ENCODE measurements at places on chromosomes 13 and 19.

DNA sequence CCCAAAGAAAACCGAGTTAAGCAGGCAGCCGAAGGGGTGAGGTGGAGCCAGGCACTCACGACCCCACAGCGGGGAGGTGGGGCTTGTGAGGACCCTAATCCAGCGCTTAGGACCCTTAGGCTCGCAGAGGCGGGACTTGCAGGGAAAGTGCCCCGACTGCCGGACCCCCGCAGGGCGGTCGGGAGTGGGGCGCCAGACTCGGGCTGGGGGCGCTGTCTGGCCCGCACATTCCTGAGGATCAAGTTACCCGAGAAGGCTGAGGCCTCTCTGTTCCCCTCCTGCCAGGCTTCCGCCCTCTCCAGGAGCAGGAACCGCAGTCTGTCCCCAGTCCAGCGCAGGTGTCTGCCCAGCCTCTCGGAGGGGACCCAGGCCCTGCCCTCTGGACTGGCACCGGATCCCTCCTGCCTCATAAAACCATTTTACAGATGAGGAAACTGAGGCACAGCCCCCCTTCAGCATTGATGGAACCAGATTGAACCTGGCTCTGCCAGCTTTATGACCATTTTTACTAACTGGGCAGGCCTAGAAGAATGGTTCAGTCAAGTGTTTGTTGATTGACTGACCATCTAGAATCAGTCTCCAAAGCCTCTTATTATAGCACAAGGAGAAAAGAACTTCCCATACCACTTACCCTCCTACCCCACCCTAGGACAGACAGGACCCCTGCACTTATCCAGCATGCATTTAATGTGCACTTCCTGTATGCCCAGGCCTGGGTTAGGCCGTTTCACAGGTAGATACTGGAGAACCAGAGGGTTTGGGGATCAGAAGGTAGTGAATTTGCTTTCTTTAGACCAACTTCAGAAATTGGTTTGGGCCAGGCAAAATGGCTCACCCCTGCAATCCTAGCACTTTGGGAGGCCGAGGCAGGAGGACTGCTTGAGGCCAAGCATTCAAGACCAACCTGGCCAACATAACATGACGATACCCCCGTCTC is 6.7 kb upstream of the JUND start:
- DNase-seq: no peak

DNA sequence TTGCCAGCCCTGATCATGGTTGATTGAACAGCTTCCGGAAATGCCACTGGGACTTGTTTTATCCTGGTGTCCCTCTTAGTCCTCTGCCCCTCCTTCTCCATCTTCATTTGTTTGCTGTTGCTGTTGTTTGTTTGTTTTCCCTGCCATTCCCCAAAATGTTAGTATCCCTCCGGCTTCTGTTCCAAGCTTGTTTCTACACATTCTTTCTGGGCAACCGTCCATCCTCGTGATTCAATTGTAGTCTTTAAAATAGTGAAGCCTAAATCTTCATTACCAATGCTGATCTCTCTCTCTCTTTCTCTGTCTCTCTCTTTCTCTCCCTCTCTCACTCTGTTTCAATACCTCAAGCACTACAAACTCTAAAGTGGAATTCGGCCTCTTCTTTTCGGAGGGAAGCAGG is 649.3 kb upstream of the ARGLU1 start:
- DNase-seq: no peak

- DNase-seq: no peak
These were observed 11.6 kb downstream of the NFILZ start for GRCh38 chr19:8641908-8642547.

DNA sequence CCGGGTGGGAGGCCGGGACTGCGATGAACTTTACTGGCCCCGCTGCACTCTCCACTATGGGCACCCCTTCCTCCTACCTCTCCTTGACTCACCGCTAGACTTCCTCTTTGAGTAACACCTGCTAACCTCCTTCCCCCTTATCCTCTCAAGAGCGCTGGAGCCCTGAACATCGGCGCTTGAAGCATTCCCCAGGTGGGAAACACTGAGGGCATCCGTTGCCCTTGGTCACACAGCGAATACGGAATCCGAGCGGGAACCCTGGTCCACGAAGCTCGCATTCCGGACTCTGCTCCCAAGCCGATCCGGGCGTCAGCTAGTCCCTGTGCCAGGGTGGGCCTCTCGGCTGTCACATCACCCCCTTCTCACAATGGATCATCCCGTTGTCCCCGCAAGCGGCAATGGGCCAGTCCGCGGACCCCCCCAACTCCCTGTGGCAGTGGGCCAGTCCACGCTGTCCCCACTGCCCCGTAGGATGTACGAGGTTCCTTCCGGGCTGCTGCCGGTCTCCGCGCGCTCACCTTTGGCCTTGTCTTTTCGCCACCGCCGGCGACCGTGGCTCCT is 4.2 kb downstream of the LIPE start:
- DNase-seq: peak; percentile 78

DNA sequence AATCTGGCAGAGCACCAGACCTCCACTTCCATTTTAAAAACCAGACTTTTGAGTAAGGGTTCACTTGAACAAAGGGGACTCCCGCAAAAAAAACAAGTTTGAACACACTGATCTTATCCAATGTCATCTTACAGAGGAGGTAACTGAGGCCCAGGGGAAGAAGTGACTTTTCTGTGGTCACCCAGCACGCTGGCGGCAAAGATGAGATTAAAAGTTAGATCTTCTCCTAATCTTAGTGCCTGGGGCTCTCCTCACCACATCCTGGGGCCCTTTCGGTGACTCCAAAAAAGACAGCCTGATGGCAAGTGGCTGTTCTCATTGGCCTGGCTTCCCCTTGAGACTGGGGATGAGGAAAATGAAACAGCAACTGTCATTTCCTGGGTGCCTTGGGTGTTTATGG is 101.8 kb upstream of the ZNF98 start:
- no peak for DNase-seq

DNA sequence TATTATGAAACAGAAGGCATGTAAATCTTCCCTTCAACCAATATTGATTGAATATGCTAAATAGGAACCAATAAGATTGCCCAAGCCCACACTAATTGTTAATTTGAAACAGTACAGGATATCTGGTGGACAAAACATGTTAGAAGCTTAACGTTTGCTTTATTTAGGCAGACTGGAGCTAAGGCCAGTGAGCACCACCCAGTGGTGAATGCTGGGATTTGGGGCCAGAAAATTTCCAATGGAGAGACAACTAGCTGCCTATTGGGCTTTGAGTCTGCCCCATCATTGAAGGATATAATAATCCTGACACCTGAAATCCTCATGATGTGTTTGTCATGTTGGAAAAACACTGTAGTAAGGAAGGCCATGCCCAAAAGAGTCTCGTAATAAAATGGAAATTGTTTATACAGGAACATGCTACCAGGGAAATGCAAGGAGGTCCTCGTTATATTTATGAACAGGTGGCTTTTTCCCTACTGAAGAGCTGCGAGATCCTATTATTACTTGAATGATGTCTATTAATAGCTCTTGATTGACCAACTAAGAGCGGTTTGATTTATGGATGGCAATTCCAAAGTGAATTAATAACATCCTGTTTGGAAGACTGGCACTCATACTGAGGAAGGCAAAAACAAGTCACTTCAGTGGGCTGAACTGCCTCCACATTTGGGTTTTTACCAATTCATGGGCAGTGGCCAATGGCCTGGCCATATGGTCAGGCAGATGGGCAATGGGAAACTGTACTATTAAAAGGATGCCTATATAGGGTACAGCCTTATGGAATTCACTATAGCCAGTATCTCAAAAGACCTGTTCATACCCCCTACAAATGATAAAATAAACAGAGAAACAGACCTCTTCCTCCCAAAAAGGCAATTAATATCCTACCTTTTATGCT is 8.7 kb downstream of the SIGLECL1 start:
- DNase-seq: no peak

DNA sequence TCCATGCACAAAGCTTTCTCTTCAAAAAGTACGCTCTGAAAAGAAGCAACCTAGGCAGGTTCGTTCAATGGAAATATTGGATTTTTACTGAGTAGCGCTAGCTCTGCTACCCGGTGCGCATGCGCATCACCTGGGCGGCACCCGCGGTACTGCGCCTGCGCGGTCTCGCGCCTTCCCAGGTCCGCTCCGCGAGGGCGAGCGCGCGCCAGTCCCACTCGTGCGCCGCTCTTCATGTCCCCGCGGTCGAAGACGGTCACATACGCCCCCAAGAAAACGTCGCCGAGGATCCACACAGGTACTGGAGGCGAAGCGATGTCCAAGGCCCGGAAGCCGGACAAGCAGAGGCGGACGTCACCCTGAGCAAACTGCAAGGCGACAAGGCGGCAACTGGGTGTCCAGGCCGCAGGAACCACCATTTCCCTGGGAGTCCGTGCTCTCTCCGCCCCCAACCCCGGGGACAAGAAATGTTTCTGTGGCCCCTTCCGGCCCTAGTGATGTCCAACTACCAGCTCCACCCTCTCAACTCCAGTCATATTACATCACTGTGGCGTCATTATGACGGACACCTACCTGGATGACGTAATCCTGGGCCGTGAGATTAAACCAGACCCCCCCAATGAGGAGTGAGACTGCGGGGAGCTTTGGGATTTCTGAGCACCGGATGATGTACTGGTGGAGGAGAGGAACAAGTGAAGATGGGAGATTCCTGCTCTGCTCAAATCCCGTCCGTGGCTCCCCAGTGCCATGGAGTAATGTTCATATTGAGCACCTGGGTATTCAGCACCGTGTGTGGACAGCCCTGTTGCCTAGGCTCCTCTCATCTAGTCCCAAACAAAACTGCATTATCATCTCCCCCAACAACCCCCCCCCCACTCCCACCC is 4.8 kb upstream of the KCNC3 start:
- peak; percentile 89 for DNase-seq

GRCh38 chr13:113997845-113998751 is 24.2 kb upstream of the C13orf46 start:
- DNase-seq: no peak

DNA sequence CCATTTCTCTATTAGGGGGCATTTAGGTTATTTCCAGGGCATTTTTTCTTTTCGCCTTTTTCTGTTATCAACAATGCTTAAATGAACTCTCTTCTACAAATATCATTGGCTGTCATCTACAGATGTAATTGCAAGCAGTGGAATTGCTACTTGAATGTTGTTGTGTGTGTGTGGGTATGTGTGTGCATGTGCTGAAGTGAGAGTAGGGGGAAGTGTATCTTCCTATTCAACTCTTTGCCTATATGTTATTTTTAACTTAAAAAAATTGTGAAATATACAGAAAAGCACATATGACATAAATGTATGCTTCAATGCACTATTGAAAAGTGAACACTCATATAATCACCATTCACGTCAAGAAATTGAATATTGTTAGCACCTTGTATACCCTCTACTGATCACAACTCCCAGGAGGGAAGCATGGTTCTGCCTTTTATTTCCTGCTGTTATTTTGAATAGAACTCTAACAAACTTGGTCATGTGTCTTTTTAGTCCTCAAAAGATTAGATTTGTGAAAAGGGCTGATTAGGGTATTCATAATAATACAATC is 24.7 kb downstream of the WDFY2 start:
- DNase-seq: no peak

GRCh38 chr13:94674609-94675348 is 37.6 kb downstream of the SOX21 start:
- DNase-seq: no peak

DNA sequence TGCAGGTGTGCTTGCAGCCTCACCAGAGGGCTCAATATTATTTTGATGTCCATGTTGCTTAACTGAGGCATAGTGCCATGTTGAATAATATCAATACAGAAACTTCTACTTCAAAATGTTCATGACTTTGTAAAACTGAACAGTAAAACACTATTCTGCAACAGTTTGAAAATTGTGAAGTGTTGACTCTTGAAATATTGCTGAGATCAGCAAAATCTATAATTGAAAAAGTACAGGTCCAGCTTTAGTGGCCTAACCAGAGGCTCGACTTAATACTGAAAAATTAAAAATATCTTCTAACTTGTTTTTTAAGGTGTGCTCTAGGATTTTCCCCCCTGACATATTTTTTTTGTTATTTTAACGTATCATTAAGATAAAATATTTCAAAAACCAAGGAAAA is 1460.7 kb downstream of the EFNB2 start:
- no peak for DNase-seq

DNA sequence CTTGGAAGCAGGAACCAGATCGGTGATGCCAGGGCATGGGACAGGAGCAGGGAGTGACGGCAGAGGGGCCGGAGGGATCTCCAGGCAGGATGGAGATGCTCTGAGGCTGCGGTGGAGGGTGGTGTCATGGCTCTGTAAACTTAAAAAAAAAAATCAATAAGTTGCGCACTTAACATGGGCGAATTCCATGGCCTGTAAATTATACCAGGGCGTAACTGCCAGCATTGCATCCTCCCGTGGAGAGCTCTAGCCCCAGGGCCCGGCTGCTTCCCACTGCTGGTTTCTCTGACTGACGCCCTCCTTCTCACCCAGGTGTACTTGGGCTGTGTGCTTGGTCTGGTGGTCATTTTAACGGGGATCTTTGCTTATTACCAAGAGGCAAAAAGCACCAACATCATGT is 8.7 kb downstream of the ATP12A start:
- DNase-seq: no peak

DNA sequence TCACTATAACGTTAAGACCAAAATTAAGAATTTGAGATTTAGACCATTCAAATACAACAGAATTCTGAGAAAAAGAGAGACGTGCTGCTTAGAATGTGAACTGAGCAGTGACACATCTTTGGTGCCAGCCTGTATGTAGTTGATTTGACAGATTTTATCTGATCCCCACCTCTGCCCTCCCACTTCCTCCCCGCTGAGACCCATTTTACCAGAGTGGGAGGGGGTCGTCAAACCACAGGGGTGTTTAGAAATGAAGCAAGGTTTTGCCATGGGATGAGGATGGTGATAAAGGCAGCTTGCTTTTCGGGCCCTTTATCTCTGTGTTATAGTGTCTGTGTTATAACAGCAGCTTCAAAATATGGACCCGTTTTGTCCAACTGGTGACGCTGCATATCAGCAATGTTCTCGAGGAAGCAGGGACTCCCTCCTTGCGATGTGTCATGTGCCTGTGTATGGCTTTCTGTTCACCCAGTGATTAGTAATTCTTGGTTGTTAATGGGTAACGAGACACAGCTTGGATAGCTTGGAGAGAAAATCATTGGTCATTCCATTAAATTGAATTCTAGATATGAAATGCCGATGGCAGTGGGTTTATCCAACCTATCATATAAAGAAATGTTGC is 125.0 kb downstream of the HS6ST3 start:
- DNase-seq: no peak

DNA sequence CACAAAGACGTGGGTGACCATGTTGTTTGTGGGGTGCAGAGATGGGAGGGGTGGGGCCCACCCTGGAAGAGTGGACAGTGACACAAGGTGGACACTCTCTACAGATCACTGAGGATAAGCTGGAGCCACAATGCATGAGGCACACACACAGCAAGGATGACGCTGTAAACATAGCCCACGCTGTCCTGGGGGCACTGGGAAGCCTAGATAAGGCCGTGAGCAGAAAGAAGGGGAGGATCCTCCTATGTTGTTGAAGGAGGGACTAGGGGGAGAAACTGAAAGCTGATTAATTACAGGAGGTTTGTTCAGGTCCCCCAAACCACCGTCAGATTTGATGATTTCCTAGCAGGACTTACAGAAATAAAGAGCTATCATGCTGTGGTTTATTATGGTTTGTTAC is 5.6 kb downstream of the KLK2 start:
- DNase-seq: no peak

GRCh38 chr13:97328222-97328790 is 105.7 kb upstream of the RAP2A start:
- DNase-seq: no peak
